ENCODE measurements at places on chromosomes 11 and 22.

- no peak for DNase-seq
Measured at GRCh38 chr11:79437278-79437980, 3.4 kb downstream of the TENM4 start.

GRCh38 chr11:114091516-114092397 lies 32.2 kb downstream of the ZBTB16 start:
- DNase-seq: no peak

GRCh38 chr11:102155676-102156075 lies 45.4 kb downstream of the YAP1 start:
- DNase-seq: no peak

DNA sequence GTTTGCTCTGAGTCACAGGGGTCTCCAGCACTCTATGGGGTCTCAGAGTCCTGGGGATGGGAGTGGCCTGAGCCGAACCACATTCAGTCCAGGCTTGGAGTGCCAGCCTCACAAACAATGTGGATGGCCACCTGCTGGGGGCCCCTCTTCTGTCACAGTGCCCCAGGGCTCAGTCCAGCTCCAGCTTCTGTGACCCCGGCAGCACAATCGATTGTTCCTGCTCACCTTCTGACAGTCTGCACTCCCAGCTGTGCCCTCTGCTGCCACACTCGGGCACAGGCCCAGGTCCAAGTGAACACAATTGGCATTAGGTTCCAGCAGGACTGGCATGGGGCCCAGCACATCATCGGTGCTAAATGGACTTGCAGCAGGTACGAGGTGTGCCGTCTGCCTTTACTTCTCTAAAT lies 84.8 kb downstream of the TP53I11 start:
- DNase-seq: no peak
